CD8-positive, alpha-beta T cell (primary cell): ENCODE measurements at places on chromosomes 11 and 22. TPM values are rescaled to one million over a fixed set of nuclear protein-coding genes. Genes with fewer than 3 reads are reported as not detected.

FDXACB1 gene
- total RNA-seq, result 5.4 TPM

OR8D4 gene
- total RNA-seq, result not detected

LIF gene
- 0.30 TPM for total RNA-seq

OTOG gene
- not detected for total RNA-seq

CDC42BPG gene
- total RNA-seq, result 7.9 TPM

TECTA gene
- total RNA-seq, result 0.25 TPM

CASP5 gene
- not detected for total RNA-seq

DMC1 gene
- not detected for total RNA-seq

DDX25 gene
- 0.31 TPM for total RNA-seq

ACAD8 gene
- 20.3 TPM for total RNA-seq

KDELR3 gene
- total RNA-seq, result not detected

ZP1 gene
- total RNA-seq, result not detected

XKR3 gene
- total RNA-seq, result not detected

KRTAP5-9 gene
- not detected for total RNA-seq

SLC17A6 gene
- total RNA-seq, result not detected

IRAG1 gene
- not detected for total RNA-seq

MOV10L1 gene
- not detected for total RNA-seq

EMSY gene
- total RNA-seq, result 19.8 TPM

UPK3A gene
- total RNA-seq, result not detected

OR5AK2 gene
- not detected for total RNA-seq

CENPM gene
- total RNA-seq, result 9.4 TPM

FOLR1 gene
- total RNA-seq, result not detected

MMP27 gene
- total RNA-seq, result not detected

GATD1 gene
- 21.2 TPM for total RNA-seq

MMP11 gene
- total RNA-seq, result 1.3 TPM

CNGA4 gene
- total RNA-seq, result 0.17 TPM

VWA5A gene
- total RNA-seq, result 1.6 TPM

DKK3 gene
- total RNA-seq, result 4.6 TPM

APLNR gene
- not detected for total RNA-seq

RIMBP3C gene
- not detected for total RNA-seq

ME3 gene
- 5.1 TPM for total RNA-seq

SEPTIN5 gene
- total RNA-seq, result 1.4 TPM

TMEM41B gene
- 36.8 TPM for total RNA-seq

MIF gene
- 191 TPM for total RNA-seq

PNPLA5 gene
- total RNA-seq, result not detected

MB gene
- not detected for total RNA-seq

FJX1 gene
- total RNA-seq, result not detected

GRAMD1B gene
- total RNA-seq, result 20.7 TPM

C22orf42 gene
- total RNA-seq, result not detected

CXCR5 gene
- total RNA-seq, result 7.6 TPM

PKDREJ gene
- total RNA-seq, result not detected
